ENCODE measurements at places on chromosomes 5 and 9.
A peak's percentile ranks its signal among the peaks of the same experiment; 100 is the strongest.

GRCh38 chr9:16336833-16337232 is 533.6 kb downstream of the BNC2 start:
- no peak for DNase-seq

- no peak for DNase-seq
These were observed 31.4 kb upstream of the LPCAT1 start for GRCh38 chr5:1555011-1555807.

DNA sequence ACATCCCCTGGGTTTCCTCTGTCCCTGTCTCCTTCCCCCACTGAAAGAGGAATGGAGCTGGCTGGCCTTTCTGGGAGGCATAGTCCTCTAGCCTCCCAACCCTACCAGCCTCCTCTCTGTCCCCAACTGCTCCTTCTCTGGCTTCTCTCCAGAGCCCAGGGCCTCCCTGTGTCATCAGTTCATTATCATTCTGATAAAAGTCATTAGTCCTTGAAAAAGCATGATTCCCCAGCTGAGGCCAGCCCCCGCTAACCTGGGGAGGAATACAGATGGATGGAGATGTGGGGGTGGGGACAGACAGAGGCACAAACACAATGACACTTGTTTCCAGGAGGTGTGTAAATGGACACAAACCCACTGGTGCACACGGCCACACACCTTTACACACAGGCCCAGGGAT is 73.6 kb upstream of the HSPA9 start:
- DNase-seq: no peak

- no peak for DNase-seq
These were observed 862 bp upstream of the NDUFB6 start for GRCh38 chr9:32573821-32574220.

GRCh38 chr5:168931638-168932345 is 352.6 kb upstream of the PANK3 start:
- DNase-seq: no peak

GRCh38 chr9:673264-673965 is 168.1 kb upstream of the DMRT1 start:
- no peak for DNase-seq

- DNase-seq: no peak
These were observed 1.1 kb downstream of the EIF4E1B start for GRCh38 chr5:176631383-176632200.

DNA sequence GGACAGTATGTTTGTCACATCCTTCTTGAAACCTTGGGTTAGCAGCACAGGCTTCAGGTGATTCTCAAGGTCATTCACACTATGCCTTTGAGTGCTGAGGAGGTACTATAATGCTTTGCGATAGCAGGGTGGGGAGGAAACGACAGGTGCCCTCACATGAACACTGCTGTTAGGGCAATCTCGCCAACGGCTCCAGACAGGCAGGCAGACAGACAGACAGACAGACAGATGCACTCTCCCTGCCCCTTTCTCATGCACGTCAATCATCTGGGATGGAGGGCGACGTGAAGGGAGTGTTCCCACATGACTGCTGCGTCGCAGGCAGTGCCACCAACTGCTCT is 82.9 kb downstream of the RAPGEF1 start:
- DNase-seq: no peak

- no peak for DNase-seq
These were observed 60.8 kb downstream of the MAPKAP1 start for GRCh38 chr9:125646217-125646616.

DNA sequence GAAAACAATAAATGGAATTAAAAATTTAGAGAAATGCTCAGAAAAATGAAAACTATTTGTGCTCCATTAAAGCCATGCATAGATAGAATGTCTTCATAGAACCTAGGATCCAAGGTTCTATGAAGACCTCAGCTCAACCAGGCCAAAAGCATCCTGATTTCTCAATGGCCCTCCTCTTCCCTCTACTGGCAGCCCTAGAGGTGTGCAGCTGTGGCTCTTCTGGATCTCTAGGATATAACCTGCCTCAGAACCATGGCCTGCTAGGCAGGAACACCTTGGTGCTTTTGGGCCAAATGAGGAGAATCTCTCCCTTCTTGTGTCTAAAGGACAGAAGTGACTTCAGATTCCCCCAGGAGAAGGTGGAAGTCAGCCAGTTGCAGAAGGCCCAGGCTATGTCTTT is 15.1 kb downstream of the IFNA1 start:
- DNase-seq: peak; percentile 38

DNA sequence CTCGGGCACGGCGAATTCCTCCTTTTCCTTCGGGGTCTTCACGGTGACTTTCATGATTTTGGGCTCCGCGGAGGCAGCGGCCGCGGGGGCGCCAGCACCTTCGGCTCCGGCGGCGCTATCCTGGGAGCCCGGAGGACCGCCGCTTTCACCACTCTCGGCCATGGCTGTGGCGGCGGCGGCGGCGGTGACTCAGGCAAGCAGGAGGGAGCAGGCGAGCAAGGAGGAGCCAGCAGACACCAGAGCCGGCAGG is 315 bp downstream of the UBQLN1 start:
- no peak for DNase-seq

DNA sequence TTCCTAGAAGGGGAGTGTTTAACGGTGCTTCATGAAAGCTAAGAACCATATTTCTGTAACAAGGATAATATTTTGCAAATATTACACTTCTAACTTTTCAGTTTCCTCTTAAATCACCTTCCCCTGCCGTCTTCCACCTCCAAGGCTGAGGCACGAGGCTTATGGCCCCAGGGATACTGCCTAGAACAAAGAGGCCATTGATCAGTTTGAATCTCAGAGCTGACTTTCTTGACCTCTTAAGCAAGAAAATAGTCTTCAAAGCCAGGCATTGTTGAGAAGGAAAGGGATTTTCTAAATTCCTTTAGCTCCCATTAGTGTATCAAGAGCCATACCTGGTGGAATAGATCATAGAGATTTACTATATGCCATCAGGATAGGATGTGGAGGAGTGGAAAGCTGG is 566.2 kb downstream of the BNC2 start:
- no peak for DNase-seq

DNA sequence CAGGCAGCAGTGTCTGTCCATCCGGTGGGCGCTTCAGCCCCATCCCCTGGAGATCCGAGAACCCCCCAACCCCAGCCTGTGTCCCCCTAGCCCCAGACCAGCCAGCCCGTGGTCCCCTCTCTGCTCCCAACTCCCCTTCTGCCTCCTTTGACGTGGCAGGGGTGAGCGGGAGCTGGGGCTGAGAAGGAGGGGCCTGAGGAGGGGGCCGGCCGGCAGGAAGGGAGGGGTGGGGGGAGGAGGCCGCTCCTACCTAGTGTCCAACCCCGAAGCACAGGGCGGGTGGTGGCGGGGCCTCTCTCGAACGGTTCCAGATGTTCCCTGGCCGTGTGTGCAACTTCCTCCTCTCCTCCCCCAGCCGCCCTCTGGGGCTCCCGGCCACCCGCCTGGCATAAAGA is 31.0 kb downstream of the GOLGA2 start:
- DNase-seq: peak; percentile 12

DNA sequence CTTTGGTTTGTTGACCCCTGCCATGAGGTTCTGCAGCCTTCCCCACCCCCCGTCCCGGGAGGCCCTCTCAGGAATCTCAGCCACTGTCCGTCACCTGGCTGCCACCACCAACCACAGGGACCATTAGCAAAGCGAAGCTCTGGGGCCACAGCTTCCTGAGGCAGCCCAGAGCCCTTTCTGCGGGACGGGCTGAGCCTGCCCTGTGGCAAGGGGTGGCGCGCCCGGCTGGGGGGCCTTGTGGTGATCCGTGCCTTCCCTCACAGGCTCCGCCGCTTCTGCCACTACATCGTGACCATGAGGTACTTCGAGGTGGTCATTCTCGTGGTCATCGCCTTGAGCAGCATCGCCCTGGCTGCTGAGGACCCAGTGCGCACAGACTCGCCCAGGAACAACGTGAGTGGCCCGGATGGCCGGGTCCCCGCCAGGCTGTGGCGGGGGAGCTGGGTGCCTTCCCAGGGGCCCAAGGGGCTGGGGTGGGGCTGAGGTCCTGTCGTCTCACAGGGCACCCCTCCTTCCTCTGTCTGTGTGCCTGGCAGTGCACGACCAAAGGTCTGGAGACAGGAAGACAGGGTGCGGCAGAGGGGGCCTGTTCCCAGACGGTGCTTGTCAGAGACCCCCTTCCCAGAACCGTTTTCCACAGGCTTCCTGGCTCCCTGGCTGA is 169.2 kb downstream of the CACNA1B start:
- no peak for DNase-seq

GRCh38 chr9:100590481-100590880 is 12.6 kb downstream of the CAVIN4 start:
- DNase-seq: no peak

DNA sequence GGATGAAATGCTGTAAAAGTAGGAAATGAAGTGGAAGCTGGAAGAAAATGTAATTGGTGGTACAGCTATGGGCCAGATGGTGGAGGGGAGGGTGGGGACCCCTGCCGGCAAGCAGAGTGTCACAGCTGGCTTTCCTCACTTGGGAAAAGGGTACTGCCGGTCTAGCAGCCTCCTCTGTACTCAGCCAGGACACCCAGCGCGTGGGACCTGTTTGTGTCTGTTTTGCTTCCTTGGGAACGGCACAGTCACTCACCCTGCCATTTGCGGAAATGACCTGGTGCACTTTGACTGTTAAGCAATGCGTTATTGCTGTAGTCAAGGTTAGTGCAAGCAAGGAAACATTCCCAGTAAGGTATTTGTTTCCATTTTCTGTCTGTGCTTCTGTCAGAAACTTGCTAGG is 10.1 kb downstream of the TMEM252 start:
- no peak for DNase-seq

- DNase-seq: peak; percentile 87
These were observed 170.3 kb downstream of the PDZD2 start for GRCh38 chr5:31809050-31809870.

DNA sequence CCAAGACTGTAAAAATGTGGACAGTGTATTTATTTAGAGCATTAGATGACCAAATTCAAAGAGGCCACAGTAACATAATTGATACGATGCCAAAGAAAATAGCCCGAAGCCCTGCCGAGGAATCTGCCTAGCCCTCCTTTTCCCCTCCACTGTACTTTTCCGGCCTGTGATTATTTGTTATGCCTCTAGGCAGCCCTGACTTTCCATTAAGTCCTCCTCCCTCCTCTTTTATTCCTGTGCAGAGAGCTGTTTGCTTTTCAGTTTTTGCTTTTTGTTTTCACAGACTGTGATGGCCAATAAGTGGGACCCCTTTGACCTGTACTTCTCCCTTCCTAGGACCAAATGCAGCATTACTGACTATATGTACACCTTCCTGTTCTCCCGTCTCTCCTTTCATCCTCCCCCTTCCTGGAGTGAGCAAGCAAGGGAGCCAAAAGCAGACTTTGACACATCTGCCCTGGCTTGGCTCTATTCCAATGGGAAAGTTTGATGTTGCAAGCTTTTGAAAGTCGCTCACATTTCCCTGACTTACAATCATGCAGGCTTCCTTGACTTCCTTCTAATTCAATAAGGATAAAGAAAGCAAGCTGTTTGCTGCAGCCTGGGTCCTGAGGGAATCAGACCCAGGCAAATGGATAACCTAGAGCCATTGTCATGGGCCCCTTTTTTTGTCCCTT is 76.1 kb downstream of the NREP start:
- DNase-seq: no peak

DNA sequence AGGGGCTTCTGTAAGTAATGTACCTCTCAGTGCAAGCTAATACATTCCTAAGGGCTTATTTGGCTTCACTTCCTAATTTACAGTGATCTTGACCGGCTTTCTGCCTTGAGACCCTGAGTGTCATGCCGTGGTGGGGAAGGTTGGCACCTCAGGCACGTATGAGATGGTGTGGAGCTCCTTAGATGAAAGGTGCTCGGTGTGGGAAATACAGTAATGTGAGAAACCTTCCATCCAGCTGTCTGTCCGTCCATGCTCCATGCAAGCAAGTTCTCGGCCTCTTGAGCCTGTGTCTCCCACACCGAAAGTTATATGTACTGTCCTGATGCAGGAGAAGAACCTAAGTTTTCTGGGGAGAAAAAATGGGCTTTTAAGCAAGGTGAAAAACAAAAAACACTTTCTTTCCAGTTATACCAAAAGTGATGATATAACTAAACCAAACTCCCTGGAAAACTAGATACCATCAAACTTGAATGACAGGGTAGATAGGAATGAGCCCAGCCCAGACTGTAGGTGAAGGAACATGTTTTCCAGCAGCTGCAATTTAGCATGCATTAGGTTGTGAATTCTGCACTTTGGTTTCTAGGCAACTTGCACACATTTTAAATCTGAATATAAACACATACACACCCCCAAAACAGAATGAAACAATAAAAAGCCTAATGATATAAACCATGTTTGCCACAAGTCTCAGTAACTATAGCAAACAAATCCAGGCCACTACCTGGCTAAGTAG is 279.6 kb downstream of the FANCC start:
- no peak for DNase-seq

- DNase-seq: no peak
These were observed 14.3 kb upstream of the POU5F2 start for GRCh38 chr5:93755716-93756115.

DNA sequence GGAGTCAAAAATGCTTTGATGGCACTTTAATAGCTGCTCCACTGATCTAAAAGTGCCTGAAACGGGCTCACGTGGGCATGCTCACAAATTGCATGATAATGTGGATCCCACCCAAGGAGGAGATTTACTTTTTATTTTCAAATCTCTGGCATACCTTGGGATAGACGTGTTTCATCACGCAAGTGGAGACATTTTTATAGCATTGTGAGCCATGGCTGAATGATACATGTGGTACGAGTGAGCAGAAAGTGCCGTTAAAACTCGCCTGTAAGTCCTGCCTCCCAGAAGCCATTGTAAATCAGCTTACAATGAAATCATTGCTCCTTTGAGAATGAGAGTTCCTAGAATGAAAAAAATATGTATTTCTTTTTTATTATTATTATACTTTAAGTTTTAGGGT is 514.7 kb downstream of the MAT2B start:
- DNase-seq: no peak

DNA sequence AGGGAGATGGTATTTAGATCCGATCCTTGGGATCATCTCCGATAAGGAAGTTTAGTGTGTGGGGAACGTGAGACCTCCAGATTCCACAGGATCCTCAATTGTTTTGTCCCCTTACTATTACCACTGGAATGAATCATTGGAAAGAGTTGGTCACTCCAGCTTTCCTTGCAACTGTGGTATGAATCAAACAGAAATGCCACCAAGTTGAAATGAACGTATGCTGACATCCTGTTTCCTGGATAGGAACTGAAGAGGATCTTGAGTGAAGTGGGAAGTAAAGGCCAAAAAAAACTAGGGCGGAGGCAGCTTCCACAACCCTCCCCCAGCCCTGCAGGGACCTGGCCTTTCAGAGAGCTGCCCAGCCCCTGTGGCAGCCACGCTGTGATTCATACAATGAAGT is 23.9 kb downstream of the IRX1 start:
- no peak for DNase-seq

GRCh38 chr9:32735476-32735875 is 47.9 kb upstream of the TMEM215 start:
- DNase-seq: no peak

- no peak for DNase-seq
These were observed 4.8 kb downstream of the PHAX start for GRCh38 chr5:126605525-126605924.
